ENCODE measurements at places on chromosomes 16 and 17. TPM values are rescaled to one million over a fixed set of nuclear protein-coding genes. Genes with fewer than 3 reads are reported as not detected.

Gene KCNAB3
- total RNA-seq = 14.5 TPM

DNA sequence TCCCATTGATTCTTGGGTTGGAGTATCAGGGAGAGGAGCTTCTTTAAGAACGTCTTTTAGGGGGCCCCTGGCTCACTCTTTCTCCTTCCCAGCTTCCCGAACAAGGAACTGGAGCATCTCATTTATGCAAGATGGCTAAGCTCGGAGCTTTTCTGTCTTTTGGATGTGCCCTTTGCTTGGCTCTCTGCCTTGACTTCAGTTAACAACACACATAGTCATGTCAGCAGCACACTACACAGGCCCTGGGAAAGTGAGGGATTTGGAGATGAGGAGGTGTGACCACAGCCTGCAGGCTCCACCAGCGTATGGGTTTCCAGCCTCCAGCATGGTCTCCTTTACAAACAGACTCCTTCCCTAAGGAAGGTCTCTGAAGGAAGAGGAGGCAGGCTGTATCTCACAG lies 310.4 kb downstream of the SNX29 start:
- H3K36me3 ChIP-seq = no peaks in the 10 kb centered on the region
- H3K4me1 ChIP-seq = no peaks in the 10 kb centered on the region
- no peak overlapping the region for H3K4me3 ChIP-seq
- H3K27me3 ChIP-seq = no peaks in the 10 kb centered on the region

Gene OTOA
- 0.18 TPM for total RNA-seq

Gene FXR2
- total RNA-seq = 30.3 TPM

Gene TNFRSF17
- total RNA-seq = 1.4 TPM

- no peak overlapping the region for H3K27ac ChIP-seq
- DNase-seq = no peak
- no peaks in the 10 kb centered on the region for H3K27me3 ChIP-seq
- H3K4me3 ChIP-seq = no peak overlapping the region
- no peaks in the 10 kb centered on the region for H3K4me1 ChIP-seq
- H3K36me3 ChIP-seq = no peaks in the 10 kb centered on the region
These were observed 109.8 kb downstream of the CDK5R1 start for GRCh38 chr17:32596628-32597027.

DNA sequence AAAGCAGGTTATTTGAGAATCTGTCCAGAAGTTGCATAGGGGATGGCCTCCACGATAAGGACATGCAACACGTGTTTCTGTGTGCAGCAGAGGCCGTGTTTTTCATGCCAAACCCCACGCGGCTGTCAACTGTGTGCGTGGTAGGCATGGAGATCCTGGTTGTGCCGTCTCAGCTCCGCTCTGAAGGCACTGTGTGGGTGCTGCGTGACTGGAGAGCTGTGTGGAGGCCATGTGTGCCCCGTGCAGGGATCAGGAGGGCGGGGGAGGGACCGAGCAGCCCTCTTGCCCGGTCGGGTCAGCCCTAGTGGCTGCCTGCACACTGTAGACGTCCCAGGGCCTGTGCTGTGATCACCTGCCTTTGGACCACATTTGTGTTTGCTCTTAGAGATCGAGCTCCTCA lies 74.5 kb downstream of the SEC14L1 start:
- DNase-seq = no peak
- H3K27me3 ChIP-seq = no peaks in the 10 kb centered on the region
- peaks cover 56% of the 10 kb centered on the region for H3K36me3 ChIP-seq
- no peak overlapping the region for H3K4me3 ChIP-seq

- H3K4me1 ChIP-seq = no peaks in the 10 kb centered on the region
- H3K4me3 ChIP-seq = no peak overlapping the region
- no peak for DNase-seq
- no peak overlapping the region for H3K27ac ChIP-seq
- H3K27me3 ChIP-seq = no peaks in the 10 kb centered on the region
These were observed 30.8 kb upstream of the ABCA5 start for GRCh38 chr17:69357701-69358100.

Gene ANKFN1
- not detected for total RNA-seq

DNA sequence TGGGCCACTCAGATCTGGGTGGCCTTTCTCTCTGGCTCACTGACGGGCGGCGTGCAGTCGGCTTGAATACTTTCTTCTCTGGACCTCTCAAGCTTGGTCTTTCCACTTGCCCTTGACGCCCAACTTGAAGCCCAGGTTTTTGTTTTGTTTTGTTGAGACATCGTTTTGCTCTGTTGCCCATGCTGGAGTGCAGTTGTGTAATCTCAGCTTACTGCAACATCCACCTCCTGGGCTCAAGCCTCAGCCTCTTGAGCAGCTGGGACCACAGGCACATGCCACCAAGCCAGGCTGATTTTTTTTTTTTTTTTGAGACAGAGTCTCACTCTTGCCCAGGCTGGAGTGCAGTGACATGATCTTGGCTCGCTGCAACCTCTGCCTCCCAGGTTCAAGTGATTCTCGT lies 22.7 kb upstream of the KIF19 start:
- H3K27ac ChIP-seq = no peak overlapping the region
- DNase-seq = no peak
- H3K27me3 ChIP-seq = no peaks in the 10 kb centered on the region
- H3K4me1 ChIP-seq = no peaks in the 10 kb centered on the region

DNA sequence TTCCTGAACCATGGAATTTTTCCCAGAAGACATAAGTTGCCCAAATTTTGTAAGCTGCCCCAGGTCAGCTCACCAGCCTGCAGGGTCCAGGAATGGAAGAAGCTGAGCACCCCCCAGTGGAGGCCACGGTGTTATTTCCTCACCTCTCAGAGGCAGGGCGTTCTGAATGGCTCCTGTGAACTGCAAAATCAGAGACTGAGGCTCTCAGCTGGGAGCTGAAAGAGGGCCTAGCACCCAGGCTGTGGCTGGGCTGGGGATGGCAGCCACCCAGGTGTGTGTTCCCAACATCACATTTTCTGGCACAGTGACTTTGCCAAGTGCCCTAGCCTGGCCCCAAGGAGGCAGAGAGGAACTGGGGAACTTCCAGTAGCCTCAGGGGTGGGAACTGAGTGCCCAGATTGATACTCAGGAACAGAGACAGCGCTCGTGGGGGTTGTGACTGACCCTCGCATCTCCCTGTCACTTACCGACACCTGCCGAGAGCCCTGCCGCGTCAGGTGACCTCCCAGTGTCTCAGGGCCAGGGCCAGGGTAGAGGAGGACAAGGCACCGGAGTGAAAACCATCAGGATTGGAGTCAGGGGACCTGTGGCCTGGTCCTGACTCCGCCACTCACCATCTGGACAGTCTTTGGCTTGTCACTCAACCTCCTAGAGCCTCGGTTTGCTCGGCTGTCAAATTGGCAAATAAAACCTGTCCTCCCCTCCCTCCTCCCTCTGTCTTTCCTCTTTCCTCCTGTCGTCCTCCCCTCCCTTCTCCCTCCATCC lies 11.3 kb downstream of the CACNG4 start:
- H3K4me3 ChIP-seq = no peak overlapping the region
- no peak overlapping the region for H3K27ac ChIP-seq
- H3K27me3 ChIP-seq = peaks cover 2% of the 10 kb centered on the region
- no peak for DNase-seq
- H3K4me1 ChIP-seq = no peaks in the 10 kb centered on the region

- no peak overlapping the region for H3K27ac ChIP-seq
- peaks cover 4% of the 10 kb centered on the region for H3K4me1 ChIP-seq
- H3K4me3 ChIP-seq = no peak overlapping the region
- no peak for DNase-seq
- peaks cover 10% of the 10 kb centered on the region for H3K27me3 ChIP-seq
- no peaks in the 10 kb centered on the region for H3K36me3 ChIP-seq
These were observed 34.9 kb upstream of the MMD start for GRCh38 chr17:55456307-55457240.

Measured in T-cell (primary cell).